Stimulated activated CD4-positive, alpha-beta T cell treated with anti-CD3 and anti-CD28 coated beads, TNF-alpha, amount 100 ng/mL, for 1 hour (primary cell): ENCODE measurements at places on chromosomes 1 and 21.

- no peak for DNase-seq
Observed at GRCh38 chr1:86825319-86825718, 88.6 kb downstream of the SELENOF start.

DNA sequence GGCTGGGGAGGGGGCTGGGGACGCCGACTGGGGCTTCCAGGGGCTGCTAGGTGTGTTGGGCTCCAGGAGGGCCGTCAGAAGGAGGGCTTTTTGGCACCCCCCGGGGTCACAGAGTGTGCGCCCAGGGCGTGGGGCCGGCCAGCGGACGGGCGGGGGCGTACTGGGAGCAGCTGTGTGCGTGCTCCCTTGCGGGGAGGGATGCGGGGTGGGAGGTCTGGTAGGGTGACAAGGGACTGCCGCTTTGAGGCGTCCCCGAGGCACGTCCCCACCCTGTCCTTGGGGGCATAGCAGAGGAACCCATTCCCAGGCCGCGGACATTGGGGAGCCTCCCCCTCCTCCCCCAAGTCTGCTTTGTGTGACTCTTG lies 1.1 kb downstream of the FOXO6 start:
- DNase-seq: no peak

DNA sequence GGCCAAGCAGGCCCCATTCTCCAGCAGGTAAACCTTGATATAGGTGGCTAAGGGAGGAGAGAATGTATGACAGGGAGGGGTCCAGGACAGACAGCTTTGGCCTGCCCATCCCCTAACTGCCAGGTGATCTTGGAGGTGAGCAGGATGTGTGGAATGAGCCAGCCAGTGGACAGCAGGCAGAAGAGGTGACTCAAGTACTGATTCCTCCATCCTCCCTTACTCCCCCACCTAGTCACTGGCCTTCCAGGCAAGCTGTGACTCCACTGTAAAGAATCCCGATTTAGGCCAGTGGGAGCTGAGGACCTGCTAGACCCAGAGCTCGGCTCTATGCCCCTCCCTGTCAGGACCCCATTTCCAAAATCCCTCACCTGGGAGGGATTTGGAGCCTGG lies 36.6 kb downstream of the RIMS3 start:
- DNase-seq: no peak

DNA sequence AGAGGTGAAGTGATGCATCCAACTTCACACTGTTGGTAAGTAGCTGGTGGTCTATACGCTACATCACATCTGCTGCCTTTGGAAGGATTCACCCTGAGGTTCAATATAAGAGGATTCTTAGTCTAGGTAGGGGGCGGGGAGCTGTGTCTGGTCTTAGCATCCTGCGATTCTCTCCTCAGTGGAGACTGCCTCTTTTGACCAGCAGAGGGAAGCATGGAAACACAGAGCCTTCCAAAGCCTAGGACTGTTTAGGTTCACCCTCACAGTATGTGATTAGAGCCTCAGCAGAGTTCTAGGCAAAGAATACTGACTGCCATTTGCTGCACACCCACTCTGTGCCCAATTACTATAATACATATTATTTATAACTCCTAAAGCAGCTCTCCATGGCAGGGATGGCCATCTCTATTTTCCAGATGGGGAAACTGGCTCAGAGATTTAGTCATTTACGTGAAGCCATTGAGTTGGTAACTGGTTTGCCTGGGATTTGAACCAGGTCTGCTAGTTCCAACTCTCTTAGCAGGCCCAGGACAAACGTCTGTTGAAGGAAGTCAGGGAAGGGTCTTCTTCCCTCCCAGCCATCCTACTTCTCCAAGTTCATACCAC lies 28.9 kb upstream of the EFCAB14 start:
- no peak for DNase-seq

- no peak for DNase-seq
Observed at GRCh38 chr1:82947278-82947677, 1051.7 kb downstream of the TTLL7 start.

DNA sequence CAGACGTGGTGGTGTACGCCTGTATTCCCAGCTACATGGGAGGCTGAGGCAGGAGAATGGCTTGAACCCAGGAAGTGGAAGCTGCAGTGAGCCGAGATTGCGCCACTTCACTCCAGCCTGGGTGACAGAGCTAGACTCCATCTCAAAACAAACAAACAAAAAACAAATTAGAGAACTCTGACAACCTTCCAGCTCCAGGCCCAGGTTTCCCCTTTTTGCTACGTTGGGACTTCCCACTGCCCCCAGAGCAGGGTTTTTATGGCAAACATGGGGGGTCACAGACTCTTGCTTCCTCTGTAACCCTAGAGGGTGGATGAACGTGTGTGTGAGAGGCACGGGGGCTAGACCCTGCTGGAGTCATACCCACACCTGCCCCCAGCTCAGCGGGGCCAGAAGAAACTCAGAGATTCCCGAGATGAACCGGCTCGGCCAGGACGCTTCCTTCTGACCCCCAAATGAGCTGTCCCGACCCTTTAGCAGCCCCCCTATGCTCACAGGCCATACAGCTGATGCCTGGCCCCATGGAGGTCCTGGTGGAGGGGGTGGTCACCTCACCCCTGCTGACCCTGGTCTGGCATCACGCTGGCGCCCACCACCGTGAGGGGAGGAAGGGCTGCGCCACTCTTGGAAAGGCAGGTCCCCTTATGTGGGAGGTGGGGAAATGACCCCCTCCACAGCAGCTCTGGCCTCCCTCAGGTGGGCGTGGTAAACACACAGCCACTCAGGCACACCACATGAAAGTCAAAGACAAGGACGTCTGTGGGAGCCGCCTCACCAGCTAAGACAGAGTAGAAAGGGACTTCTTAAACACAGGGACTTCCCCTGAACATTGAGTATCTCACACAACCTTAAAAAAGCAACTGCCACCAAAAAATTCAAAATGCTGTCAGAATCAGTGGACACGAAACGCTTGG lies 7.1 kb downstream of the GPR157 start:
- DNase-seq: no peak

- DNase-seq: no peak
Observed at GRCh38 chr21:38420140-38420539, 78.1 kb downstream of the ERG start.

GRCh38 chr1:78619803-78620579 lies at the start of gene IFI44L:
IFI44L (plus strand) TSS chr1:78620448; CDS start chr1:78627916, 7,468 bp downstream.
- peak; percentile 48 for DNase-seq

DNA sequence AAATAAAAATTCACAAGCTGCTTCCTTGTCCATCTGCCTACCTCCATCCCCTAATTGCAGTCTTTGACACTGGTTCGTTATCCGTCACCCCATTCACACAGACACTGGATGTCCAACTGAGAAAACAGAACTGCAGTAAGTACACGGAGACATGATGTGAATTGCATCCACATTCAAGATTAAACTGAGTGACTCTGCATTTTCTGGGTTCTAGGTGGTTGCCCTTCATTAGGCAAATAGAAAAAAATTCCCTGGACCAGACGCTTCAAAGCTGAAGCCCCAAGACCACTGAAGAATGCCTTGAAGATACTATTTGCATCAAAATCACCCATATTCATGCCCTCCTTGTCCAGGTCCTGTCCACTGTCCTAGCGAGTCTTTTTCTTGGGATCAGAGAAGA lies 7.9 kb upstream of the ALG6 start:
- no peak for DNase-seq

DNA sequence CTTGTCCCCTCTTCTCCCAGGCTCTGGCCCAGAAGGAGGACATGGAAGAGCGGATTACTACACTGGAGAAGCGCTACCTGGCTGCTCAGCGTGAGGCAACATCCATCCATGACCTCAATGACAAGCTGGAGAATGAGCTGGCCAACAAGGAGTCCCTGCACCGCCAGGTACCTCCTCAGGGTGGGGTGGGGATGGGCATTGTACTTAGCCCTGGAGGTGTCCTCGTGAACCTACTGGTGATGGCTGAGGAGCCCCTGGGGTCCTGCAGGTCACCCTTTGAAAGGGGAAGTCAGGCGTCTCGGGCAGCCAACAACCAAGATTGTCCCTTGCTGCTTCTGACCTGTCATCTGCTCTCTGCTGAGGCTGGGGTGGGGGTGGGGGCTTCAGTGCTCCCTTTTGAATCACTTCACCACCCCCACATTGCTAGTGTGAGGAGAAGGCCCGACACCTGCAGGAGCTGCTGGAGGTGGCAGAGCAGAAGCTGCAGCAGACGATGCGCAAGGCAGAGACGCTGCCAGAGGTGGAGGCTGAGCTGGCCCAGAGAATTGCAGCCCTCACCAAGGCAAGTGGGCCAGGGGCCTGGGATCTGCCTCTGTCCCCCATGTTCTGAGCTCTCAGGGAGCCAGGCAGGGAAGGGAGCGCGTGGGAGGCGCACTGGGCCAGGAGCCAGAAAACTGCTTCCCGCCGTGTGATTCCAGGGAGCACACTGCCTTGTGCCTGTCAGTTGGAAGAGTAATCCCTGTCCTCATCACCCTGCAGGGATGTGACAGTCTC lies 19.7 kb downstream of the PPFIA4 start:
- DNase-seq: no peak

- DNase-seq: no peak
Observed at GRCh38 chr1:202029171-202029665, 18.8 kb downstream of the ELF3 start.

DNA sequence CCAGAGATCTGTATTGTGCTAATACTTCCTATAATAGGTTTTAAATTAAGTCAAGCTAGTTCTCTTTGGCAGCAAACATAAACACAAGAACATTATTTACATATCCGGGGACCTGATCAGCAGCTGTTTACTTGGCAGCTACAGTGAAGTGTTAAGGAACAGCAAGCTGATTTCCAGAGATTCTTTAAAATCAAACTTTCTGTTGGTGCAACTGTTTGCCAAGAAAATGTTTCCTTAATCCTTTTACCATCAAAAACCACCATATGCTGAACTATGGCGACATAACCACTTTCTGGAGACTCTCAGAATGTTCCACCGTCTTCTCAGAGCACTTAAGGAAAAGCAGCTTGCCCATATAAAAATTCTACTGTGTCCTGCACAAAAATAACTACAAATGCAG lies 107.0 kb upstream of the KRTAP19-8 start:
- no peak for DNase-seq

DNA sequence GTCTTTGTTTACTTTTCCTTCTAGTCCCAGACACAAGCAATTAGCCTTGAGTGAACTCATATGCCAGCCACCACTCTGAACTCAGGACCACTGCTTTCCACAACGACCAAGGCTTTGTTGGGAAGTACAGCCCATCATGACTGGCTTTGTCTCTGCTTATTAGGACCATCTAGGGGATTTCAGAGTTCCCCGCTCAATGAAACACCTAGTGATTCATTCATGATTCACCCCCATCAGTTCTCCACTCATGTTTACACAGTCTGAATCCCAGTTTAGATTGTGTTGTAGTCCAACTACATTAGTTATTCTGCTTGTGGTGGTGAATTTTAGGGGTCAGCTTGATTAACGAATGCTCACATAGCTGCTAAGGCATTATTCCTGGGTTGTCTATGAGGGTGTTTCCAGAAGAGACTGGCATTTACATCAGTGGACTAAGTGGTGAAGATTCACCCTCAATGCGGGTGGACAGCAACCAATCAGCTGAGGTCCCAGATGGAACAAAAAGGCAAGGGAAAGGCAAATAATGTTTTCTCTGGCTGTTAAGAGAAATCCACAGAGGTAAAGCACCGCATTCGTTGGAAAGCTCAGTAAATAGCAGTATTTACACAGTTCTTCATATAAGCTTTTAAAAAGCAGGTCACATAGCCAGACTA lies 122.7 kb downstream of the RGS21 start:
- no peak for DNase-seq

DNA sequence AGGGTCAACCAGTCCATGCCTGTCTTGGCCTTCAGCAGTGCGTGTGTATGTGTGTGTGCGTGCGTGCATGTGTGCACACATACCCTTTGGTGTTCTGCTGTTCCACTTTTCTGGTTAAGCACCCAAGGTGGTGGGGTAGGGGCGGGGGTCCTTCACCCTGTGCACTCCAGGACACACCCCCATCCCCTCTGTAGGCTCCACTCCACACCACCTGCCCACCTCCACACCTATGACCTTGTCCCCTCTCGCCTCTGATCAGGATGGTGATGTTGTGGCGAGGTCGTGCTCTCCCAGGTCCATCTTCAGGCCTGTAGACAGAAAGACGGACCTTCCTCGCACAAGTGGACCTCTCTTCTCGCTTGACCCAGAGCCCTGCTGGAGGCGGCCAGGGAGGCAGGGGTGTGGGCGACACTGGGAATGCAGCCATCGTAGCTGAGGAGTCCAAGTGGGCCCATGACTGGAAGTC lies 44.6 kb downstream of the WDR4 start:
- DNase-seq: no peak

DNA sequence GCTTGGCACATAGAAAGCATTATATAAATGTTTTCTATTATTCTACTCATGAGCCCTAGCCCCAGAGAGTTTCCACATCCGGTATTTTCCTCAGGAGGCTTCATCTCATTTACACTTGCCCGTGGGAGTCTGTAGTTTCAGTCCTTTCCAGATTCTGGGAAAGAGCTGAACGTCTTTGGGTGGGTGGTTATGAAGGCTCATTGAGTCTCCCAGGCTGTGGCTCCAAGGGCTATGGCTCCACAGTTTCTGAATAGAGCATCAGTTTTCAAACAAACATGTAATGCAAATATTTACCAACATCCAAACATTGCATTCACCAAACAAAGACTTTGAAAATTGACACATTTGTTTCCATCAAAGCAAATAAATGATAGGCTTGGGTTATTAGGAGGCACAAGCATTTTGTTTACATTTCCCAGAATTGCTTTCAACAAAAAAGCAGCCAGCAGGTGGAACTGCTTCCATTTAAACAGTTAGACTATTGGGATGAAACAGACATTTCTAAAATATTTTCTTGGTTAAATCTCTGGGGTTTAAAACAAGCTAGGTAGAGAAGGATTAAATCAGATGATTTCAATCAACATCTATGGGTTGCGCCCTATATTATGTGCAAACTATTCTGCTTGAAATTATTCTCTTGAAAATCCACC lies 1.3 kb upstream of the LEMD1 start:
- no peak for DNase-seq

DNA sequence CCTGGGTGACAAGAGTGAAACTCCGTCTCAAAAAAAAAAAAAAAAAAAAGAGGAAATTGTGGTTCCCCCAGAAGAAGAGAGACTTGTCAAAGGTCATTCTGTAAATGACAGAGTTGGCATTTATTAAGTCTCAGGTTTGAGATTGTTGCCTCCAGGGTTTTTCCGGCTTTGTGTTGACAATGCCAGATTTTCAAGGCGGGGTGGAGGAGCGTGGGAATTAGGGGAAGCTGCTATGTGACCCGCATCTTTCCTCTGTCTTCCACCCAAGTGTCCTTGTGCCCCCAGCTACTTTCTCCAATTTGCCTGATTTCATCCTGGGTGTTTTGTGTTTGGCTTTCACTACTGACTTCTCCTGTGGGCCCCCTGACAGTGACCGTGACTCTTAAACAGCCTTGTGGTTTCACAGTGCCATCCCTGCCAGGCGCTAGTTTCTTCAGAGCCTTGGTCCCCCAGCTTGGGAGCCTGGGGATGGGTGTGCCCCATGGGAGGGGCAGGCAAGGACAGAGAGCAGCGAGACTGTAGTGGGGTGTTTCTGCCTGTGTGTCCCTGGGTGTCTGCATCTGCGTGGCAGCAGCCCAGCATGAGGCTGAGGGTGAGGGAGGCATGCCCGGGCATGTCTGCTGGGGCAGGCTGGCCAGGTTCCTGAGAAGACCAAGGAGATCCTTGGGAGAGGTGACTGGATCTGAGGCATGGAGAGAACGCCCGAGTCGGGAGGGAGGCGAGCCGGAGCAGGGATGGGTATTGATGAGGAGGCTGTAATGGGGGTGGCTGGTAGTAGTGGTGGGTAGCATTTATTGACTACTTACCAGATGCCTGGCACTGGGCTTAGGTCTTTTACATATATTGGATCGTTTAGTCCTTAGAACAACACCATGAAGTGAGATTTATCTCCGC lies 46.3 kb downstream of the IER5 start:
- DNase-seq: no peak
